NCI-H510A treated with DMSO at 0.1 percent for 48 hours (cell line): ENCODE measurements at places on chromosomes 13 and 19.

DNA sequence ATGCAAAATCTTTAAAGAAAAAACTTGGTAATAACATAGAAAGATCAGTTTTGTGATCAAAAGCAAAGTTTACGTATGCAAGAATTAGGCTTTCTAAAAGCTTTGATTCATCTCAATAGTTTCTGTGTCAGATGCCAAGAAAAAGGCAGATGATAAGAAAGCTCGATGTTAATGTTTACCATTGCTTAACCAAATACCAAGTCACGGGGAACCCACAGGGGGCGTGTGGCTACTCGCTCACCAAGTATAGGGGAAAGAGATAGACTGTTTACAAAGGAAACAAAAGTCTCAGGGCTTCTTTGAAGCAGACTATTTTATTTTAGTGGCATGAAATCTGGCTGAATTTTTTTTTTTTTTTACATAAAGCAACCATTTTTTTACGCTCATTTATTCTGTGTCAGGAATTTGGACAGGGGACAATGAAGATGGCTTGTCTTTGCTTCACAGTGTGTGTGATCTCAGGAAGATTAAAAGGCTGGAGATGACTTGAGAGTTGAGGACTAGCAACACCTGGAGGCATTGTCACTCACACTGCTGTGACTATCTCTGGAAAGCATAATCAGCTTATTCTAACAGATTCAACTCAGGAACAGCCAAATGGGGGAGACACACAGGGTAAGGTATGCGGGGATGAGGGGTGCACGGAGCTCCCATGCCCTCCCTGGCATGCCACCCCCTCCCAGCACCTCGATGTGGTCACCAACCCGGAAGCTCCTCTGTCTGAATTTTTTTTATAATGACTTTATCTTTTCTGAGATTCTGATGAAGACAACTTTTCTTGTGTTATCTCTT is 24.9 kb downstream of the RCBTB1 start:
- no peak for DNase-seq

- DNase-seq: peak; percentile 21
Measured at GRCh38 chr19:17420475-17420924, 653 bp downstream of the MVB12A start.

DNA sequence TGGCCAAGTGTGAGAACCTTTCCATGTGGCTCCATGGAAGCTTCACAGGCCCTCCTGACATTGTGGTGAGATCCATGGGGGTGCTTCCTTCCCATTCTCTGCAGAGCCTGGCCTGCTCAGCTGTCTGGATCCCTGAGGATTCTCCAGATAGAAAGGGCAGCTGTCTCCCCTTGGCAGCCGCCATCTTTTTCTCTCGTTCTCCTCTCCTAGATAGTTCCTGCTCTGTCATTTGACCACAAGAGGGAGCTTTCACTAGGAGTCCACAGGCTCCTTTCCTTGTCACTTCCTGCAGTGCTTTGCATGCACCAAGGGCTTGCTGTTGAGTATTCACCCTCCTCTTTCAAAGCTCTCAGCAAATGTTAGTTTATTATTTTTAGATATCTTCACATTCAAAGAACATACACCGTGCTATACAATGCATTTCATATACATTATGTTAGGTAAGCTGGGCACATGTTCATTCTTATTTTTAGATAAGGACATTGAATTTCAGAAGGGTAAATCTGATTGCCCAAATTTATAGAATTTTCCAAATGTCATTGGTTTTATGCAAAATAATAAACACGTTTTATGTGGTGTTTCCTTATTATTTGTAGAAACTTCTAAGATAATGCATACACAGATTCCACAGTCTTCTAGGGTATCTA is 133.2 kb downstream of the FRY start:
- DNase-seq: peak; percentile 51

DNA sequence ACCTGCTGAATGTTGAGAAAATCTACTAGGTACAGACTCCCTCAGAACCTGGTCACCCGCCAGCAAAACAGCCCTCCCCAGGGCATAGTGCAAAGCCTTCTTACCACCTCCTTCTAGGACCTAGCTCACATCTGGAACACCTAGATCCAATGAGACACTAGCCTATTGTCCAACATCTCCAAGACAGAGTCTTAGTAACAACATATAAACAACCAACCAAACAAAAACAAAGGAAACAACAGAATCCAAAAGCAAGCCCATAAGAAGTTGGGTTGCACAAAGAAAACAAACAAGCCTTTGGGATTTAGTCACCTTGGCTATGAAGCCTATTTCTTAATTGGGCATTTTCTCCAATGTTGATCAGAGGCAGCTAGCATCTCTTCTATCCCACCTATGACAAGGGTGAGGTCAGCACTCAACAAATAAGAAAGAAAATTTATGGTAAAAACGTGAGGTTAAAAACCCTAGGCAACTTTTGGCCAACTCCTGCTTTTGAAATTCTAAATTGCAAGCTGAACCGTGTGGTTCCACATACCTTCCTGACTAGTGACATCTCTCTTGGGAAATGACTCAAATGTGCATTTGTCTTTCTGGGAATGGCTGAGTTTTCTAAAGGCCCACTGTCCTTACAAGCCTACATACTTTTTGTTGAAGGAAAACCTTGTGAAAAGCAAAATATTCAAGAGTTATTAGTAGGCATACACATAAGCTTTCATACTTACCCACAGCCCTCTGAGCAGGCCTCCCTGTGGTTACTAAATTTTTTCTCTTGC is 66.7 kb downstream of the FAM216B start:
- DNase-seq: no peak

DNA sequence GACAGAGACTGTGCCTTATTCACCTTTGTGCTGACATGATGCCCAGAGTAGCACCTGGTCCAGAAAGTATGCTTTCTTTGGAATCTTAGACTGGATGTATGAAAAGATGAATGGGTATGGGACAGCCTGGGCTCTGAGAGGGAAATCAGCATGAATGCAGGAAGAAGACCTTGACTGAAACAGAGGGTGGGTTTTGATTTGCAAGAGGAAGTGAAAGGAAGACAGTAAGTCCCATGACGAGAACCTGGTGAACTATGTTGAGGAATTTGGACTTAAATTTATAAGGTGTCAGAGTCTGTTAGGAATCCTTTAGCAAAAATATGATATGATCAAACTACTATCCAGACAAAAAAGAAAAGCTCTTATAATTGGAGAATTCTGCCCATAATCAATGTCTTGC is 301.9 kb downstream of the SPRY2 start:
- no peak for DNase-seq

DNA sequence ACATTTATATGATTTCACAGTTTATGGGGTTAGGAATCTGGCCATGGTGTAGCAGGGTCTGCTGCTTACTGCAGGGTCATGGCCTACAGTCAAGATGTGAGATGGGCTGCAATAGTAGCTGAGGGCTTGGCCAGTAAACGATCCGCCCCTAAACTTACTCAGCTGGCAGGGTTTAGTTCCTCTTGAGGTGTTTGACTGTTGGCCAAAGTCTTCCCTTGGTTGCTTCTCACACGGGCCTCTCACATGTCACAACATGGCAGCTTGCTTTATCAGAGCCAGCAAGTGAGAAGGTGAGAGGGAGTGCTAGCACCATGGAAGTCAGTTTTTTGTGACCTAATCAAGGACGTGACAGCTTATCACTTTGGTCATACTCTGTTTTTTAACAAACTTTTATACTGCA is 77.1 kb downstream of the DNAJC3 start:
- DNase-seq: no peak
